ENCODE measurements at places on chromosomes 5 and 9.

DNA sequence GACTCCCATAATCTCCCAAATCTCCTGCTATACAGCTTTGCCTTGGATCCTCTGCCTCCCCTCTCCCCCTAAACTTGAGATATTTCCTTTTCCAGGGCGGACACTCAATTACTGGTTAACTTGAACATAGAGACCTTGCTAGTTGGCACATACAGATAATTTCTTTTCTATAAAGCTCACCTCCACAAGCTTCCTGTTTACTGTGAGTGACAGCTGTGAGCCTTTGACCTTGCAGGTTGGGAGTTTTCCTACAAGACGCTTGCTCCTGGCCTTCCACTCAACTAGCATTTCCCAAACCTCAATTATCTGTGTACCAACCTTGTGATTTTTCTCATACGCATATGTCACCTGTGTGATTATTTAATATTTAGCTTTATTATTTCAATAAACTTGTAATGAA is 114.5 kb downstream of the GNA14 start:
- no peaks in the 10 kb centered on the region for H3K36me3 ChIP-seq
- H3K27me3 ChIP-seq: no peaks in the 10 kb centered on the region
- peaks cover 6% of the 10 kb centered on the region for H3K4me1 ChIP-seq
- DNase-seq: no peak

- H3K4me1 ChIP-seq: peaks cover 8% of the 10 kb centered on the region
- DNase-seq: no peak
- no peaks in the 10 kb centered on the region for H3K27me3 ChIP-seq
- H3K27ac ChIP-seq: peak overlapping the region; percentile 5
- H3K4me3 ChIP-seq: peak overlapping the region; percentile 62
Observed at GRCh38 chr5:150672237-150672883, 11.3 kb downstream of the MYOZ3 start.

GRCh38 chr5:125913200-125913599 is 510.0 kb upstream of the GRAMD2B start:
- no peak for DNase-seq
- no peaks in the 10 kb centered on the region for H3K27me3 ChIP-seq
- no peaks in the 10 kb centered on the region for H3K36me3 ChIP-seq
- no peak overlapping the region for H3K27ac ChIP-seq

GRCh38 chr5:150206098-150206778 is 16.4 kb downstream of the SLC6A7 start:
- DNase-seq: no peak
- peaks cover 10% of the 10 kb centered on the region for H3K4me1 ChIP-seq
- no peaks in the 10 kb centered on the region for H3K27me3 ChIP-seq
- H3K4me3 ChIP-seq: no peak overlapping the region

DNA sequence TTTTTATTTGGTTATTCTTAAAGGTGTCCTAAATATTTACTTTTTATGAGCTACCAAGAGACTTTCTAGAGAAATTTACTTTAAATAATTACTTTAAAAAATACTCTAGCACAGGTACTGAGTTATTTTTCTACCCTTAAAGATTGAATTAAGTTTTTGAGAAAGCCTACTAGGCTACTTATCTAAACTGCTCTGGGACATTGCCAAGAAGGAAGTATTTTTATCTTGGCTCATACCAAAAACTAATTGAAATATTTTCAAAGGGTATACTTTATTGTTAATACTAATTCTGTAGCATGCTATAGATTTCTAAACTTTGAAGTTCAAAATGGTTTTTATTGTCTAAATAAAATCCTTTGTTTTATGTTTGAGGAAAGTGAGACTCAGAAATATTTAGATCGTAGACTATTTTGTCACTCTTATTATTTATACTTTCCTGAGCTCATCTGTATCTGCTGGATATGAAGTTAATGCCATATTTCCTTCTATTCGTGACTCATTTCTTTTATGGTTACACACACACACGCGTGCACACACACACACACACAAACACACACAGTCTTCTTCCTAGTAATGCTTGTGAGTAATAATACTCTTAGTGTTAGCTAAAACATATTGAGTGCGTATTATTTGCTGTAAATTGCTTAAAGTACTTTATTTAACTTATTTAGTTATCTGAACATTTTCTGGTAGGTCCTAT is 89.5 kb downstream of the MAN2A1 start:
- no peaks in the 10 kb centered on the region for H3K36me3 ChIP-seq
- H3K27ac ChIP-seq: no peak overlapping the region
- DNase-seq: no peak
- no peaks in the 10 kb centered on the region for H3K27me3 ChIP-seq
- no peaks in the 10 kb centered on the region for H3K4me1 ChIP-seq

DNA sequence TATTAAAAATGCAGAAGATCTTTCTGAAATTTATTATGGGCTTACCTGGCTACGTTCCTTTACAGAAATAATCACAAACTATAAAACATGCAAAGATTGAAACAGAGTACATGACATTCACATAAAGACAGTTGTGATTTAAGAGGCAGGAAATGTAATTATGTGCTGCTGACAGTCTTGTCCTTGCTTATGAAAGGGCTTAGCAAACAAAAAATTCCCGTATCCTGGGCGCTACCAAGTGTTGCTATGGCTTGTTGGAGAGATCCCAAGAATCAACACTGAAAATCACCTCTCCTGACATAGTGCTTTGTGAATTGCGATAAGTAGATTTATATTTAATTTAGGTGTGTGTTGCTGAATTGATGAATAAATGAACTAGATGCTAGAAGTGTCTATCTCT is 352.5 kb upstream of the C9orf72 start:
- H3K36me3 ChIP-seq: no peaks in the 10 kb centered on the region
- no peaks in the 10 kb centered on the region for H3K27me3 ChIP-seq
- DNase-seq: no peak
- H3K4me3 ChIP-seq: no peak overlapping the region

Measured in iPS DF 6.9 (cell line).